Forelimb muscle (tissue), 1 donor: ENCODE measurements at places on chromosomes 6 and 20.

DNA sequence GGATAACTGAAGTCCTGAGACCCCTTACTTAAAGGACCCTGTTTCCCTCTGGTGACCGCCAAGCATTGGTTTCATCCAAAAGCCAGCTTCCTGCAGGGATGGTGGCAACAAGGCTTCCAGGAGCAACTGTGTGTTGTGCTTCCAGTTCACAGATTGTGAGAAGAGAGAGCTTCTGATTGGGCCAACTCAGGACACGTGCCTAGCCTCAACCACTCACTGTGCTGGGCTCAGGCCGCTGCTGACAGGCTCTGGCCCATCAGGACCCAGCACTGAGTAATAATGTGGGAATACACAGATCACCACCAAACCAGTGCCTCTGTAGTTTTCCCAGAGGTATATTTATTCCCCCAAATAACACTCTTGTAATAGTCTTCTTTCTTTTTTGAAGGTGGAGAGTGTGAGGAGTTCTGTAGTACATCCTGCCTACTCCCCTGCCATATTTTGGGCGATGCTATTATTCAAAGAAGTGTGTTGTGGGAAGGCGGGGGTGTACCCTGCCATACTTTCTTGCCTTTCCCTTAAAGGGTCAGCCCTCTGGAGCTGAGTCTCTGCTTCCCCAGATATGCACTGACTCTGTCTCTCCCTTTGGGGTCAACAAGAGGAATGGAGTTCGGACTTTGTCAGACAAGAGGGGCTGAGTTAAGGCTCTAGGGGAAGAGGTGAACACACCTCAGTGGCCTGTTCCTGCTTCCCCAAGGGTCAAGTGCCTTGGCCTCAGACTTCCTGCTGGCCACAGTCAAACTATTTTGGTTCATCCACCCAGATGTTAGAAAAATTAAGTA is 23.2 kb downstream of the PPP1R16B start:
- DNase-seq: no peak

DNA sequence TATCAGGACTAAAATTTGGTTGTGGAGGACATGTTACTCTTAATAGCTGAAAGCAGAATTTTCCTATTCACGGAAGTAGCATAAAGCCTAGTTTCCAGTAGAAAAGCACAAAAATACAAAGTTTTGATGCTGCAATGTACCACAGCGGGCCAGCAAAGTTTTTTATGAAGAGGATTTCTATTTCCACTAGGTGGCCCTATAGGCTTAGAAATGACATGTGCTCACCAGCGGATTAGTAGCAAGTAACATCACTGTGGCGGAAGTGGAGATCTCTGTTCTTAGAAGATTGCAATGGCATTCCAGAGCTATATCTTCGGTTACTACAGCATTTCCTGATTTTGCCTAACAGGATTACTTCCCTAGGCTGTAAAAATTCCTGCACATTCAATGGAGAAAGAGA is 1219.0 kb upstream of the EYS start:
- no peak for DNase-seq

DNA sequence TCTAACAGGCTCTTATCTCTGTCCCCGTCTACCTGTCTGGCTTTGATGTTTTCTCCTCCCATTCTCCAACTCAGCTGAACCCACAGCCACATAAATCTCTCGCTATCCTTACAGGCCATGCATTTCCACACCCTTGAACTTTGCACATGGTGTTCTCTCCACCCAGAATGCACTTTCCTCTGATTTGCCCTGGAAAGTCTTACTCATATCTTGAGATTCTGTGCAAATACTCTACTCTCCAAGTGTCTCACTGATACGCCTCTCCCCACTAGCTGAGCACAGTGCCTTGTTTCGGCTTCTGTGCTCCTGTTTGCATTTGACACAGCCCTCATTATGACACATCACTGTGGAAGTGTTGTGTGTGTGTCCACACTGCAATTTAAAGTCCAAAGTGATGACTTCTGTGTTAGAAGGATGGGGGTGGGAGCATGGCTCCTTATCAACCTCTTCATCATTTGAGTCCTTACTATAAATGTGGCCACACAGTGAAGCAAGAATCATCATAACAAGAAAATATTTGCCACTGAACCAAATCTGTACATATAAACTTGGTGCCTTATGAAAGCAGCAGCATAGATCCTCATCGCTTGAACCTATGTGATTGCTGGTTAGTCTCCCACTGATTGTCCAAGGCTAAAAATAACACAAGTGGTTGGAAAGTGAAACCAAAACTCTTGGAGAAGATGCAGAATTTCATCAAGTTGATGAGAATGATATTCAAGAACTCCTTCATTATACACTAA is 5.5 kb upstream of the PRELID3B start:
- no peak for DNase-seq

DNA sequence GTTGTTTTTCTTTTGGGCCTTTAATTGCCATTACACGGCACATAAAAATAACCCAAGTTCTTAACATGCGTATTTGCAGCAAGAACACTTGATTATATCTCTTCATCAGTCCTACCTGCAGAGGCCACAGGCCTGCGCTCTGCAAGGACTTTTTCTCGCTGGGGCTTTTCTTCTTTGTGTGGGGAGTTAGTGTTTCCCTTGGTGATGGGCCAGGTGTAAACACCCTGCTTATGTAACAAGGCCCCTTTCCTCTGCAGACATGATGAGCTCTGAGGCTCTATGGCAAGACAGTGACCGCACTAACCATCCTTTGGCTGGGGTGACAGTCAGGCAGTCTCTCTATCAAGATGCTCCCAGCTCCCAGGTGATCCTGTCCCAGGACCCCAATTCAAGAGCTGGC is 97.8 kb upstream of the PCSK2 start:
- no peak for DNase-seq

- no peak for DNase-seq
Observed at GRCh38 chr6:154986787-154987235, 8.3 kb upstream of the TIAM2 start.

- no peak for DNase-seq
Observed at GRCh38 chr6:136890986-136891385, 31.1 kb upstream of the SLC35D3 start.

DNA sequence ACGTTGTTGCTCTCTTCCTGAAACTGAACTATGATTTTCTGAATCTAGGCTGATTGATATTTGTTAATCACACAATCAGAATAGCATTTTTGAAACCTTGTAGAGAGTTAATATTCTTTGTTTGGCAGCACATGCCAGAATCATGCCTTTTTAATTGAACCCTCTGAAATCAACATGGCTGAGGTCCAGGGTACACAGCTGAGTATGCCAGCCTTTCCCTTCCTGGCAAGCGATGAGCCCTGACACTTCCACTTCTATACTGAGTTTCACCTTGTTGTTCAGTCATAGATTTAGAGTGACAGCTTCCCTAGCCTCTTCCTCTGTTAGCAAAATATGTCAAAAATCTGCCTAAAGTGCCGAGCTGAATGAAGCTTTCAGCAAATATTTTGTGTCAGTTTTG is 6.8 kb downstream of the HDDC2 start:
- no peak for DNase-seq

DNA sequence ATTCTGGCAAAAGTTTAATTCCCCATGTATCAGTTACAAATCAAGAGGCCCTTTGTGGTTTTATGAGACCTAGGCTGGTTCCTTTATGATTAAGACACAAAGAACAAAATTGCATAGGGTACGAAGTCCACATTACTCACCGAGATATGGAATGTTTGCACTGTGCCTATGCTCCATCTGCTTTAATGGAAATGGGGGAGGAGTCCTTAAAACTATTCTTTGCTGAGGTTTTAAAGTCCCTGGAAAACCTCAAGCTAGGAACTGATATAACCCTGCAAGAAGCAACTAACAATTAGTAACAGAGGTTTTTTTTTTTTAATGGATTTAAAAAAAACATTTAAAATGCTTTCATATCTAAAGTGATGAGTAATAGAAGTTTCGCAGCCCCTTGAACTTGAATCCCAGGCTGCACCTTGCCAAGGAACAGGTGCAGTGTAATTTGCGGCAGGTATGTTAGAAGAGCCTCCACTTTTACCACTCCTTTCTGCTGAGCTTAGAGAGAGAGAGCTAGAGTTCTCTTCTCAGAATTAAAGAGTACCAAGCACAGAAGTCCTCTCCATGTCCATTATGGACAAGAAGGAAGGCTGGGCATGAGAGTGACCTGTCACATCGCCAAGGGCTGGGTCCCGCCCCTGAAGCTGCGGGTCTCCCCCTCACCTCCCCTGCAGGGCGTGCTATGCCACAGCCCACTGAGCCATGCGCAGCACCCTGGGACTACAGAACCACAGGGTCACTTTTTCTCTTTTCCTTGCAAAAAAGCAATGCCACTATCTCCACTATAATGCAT is 2.3 kb downstream of the SERPINB1 start:
- no peak for DNase-seq

DNA sequence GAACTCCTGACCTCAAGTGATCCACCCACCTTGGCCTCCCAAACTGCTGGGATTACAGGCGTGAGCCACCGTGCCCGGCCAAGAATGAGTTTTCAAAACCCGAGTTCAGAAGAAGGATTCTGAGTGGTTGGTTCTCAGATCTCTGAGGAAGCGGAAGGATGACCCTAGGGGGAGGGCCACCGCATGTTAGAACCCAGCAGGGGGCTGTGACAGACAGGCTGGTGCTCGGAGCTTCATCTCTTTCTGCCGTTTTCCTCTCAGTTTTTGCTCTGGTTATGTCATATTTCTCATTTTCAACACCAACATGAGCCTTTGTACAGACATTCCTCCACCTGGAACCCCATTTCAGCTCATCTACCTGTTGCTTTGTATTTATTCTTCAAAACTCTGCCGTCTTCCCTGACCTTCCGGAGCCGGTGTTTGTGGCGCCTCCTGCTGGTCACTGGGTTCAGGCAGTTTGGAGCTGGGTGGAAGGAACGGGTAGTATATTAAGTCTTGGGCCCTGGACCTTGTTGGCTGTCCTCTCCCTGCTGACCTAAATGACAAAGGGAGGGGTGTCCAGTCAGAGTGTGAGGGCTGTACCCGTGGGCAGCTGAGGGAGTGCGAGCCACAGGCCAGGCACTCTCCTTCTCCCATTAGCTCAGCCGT is at the start of gene DEFB123:
Gene DEFB123 (plus strand): TSS at position 621 of the 648 bp plus-strand sequence. CDS start 67 bp downstream, outside the sequence.
- DNase-seq: no peak

DNA sequence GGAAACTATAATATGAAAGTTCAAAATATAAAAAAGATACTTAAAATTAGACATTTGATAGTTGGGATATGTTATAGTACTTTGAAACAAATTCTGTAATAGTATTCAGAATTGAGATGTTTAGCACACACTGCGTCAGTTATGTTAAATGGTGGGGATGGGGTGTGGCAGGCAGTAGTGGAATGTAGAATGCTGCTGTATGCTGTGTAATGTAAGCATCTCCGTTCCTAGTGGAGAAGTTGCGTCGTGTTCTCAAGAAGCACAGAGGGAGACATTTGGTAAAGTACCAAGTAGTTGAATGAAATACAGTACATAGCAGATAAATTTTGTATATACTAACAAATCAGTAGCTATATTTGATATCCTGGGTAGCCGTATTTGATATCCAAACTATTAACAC is 192.4 kb downstream of the ZFAND3 start:
- DNase-seq: no peak

- no peak for DNase-seq
Observed at GRCh38 chr20:15882553-15882952, 690.7 kb downstream of the KIF16B start.

GRCh38 chr20:37503256-37503927 is 17.7 kb upstream of the NNAT start:
- no peak for DNase-seq
